SW 1271 (cell line): ENCODE measurements at places on chromosomes 4 and X.

DNA sequence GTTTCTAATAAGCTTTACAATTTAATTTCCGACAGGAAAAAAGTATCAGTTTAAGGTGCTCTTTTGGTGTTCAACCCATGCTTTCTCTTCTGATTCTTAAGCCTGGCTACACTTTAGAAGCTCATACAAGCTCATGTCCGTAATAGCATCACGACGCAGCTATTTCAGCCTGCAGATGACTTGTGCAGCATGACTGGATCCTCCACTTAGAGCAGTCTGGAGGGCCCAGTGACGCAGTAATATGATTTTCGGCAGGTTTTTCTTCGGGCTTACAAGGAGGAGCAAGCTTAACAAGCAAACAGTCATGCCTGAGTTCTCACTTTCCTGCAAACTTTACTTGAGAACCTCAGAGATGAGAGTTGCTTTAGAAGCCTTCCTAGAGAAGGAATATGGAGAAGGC, 85.3 kb upstream of the MAML3 start:
- no peak for DNase-seq

GRCh38 chr4:156774422-156774821, 197.2 kb downstream of the PDGFC start:
- DNase-seq = peak; percentile 60

DNA sequence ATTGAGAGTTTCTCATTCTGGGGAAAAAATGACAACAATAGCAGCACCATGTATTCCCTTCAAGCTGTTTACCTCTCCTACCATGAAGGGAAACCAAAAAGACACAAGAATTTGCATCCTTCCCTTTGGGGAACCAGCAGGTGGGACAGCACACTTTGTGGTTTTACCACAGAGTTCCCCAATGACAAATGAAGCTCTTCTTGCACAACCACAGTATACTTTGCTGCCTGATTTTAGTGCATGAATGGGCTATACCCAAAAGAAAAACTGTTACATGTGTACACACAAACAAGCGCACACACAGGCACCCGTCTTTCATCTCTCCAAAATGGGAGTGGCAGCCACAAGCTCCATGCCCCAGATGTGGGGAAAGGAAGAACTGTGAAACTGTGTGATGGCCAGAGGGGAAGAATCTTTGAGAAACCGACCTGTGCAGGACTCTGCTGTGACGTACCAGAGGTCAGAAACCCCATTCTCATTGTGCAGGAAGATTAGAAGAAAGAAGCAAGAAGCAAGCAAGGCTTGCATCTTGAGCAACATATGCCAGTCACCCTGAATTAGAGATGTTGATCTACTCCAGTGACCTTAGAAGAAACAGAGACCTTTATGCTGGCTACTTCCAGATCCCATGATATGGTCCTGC, 2.7 kb upstream of the MAML3 start:
- no peak for DNase-seq

- DNase-seq = no peak
These were observed 43.1 kb upstream of the PPARGC1A start for GRCh38 chr4:23932901-23933308.

DNA sequence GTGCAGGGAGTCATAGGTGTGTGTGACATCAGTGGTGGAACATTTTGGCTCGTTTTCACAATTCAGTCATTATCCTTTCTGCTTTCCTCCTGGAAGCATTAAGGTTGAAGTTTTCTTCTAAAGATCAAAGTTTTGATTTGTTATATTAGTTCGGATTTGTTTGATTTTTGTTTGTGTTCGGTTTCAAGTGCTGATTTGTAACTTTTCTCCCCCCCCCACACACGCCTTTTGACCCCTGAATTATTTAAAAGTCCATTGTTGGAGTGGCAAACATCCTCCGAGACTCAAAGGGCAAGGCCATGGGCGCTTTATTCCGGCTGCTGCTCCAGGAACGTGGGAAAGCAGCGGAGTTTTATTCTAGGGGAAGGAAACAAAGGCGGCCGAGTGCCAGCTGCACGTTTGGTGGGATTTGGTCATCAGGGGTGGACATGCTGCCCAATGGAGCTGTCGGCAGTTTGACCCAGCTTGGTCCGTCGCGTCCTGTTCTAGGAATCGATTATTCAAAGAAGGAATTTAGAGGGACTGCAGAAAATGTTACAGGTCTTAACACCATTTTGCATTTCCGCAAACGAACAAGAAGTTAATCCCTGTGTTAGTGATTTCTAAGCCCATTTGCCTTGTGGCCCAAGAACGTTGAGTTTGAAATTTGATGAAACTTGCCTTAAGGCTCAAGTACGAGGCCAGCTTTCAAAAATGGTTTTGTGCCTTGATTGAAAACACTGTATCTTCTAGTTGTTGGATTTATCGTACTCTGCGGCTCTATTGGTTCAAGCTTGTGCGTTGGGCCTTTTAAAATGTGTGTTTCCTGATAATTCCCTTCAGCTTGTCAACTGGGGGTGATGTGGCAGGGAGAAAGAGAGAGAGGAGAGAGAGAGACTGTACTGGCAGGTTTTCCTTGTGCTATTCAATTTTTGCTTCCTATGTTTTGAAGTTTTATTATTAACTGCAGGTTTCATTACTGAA, 565 bp upstream of the ZNF41 start:
- no peak for DNase-seq

- DNase-seq = no peak
These were observed 76.1 kb upstream of the FAM241A start for GRCh38 chr4:112069110-112069509.

- no peak for DNase-seq
These were observed 348.5 kb upstream of the INTU start for GRCh38 chr4:127284236-127284635.

- no peak for DNase-seq
These were observed 172.7 kb downstream of the GPAT3 start for GRCh38 chr4:83708500-83709175.

DNA sequence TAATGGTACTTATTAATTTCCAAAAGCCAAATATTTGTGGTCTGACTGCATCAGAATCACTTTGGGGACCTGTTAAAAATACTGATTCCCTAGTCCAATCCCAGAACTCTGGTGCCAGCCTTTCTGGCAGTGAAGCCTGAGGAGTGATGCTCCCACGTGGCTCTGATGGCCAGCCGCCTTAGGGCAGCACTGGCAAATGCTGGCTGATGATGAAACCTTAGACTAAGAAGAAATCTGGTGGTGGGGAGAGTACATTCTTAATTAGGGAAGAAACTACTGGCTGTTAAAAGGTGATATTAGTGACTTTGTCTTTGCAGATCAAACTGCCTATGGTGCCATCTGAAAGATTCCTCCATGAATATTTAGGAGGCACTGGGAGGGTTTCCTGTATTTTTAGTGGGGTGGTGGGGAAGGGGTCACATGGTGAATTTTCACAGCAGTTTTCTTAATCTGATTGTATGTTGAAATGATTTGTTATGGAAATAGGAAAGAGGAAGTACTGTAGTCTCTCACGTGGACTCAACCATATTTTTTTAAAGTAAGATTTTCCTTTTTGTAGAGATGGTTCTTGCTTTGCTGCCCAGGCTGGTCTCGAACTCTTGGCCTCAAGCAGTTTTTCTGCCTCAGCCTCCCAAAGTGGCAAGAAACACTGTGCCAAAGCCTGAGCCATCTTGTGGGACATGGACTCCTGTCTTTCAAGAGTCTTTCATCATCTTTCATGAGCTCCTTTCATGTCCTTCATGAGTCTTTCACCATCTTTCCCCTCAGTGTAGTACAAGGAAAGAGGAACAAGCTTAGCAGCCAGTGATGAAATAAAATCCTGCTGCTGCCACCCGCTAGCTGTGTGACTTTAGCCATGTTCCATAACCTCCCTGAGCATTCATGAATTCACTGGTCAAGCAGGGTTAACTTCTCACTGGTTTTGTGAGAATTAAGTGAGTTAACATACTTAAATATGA, 90.8 kb downstream of the ZNF330 start:
- no peak for DNase-seq

- DNase-seq = peak; percentile 31
These were observed 230.7 kb downstream of the DCLK2 start for GRCh38 chr4:150308824-150309472.

GRCh38 chrX:112067601-112068000, 15.0 kb downstream of the TRPC5 start:
- DNase-seq = no peak

- no peak for DNase-seq
These were observed at the start of gene AR for GRCh38 chrX:67543818-67544217. Gene AR, plus strand, starts transcription at chrX:67544021. Its CDS starts 1,126 bp downstream, at chrX:67545147.

- no peak for DNase-seq
These were observed 1.2 kb downstream of the DYNLT3 start for GRCh38 chrX:37846141-37846540.

- no peak for DNase-seq
These were observed 38.7 kb downstream of the EXOC1 start for GRCh38 chr4:55892156-55892555.

- DNase-seq = no peak
These were observed 353.2 kb upstream of the TENM3 start for GRCh38 chr4:181890031-181890430.

DNA sequence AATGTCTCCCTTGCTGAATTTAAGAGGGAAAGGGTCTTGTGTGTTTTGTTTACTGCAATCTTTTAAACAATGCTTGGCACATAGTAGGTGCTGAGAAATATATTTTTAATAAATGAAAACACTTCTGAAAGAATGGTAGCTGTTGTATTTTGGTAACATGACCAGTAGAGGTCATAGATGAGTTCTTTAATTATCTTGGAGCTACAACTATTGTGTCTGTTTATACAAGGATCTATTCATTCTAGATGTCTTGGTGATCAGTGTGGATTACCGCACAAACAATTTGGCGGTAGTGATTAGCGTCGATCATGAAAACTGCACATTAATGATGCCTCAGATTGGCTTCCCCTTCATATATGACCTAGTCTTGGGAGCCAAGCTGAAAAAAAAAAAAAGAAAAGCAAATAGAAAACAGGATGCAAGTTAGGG, 21.4 kb upstream of the SCRG1 start:
- peak; percentile 23 for DNase-seq

DNA sequence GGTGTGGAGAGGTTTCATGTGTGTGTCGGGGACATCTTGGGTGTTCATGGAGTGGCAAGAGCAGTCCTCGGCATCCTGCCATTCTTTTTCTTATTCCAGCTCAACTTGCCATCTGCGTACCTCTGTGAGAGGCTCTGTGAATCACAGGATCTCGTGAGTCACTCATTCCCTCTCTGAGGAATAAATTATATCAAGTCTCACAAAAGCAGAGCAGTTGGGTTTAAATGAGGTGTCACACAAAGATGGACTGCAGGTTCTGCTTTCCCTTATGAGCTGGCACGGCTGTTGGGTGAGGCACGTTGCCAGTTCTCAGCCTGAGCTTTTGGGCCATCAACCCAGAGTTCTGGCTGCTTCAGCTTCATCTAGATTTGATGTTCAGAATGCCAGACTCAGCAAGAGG, 6.8 kb upstream of the OCIAD2 start:
- peak; percentile 37 for DNase-seq

DNA sequence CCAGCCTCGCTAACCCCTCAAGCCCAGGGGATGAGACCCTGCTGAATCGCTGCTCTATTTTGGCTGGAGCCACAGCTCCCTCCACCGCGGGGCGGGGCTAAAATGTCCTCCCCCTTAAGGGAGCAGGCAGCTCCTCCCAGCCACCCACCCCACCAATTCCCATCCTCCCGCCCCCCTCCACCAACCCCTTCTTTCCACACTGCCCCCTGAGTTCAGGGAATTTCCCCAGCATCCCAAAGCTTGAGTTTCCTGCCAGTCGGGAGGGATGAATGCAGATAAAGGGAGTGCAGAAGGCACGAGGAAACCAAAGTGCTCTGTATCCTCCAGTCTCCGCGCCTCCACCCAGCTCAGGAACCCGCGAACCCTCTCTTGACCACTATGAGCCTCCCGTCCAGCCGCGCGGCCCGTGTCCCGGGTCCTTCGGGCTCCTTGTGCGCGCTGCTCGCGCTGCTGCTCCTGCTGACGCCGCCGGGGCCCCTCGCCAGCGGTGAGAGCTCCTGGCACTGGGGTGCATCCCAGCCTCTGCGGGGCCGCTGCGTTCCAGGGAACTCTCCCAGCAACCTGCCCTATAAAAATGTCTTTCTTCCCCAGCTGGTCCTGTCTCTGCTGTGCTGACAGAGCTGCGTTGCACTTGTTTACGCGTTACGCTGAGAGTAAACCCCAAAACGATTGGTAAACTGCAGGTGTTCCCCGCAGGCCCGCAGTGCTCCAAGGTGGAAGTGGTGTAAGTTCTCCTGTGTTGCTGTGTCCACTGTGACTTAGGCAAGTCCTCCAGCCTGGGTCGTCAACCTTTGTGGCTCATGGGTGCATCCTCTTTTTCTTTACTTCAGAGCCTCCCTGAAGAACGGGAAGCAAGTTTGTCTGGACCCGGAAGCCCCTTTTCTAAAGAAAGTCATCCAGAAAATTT, at the start of gene CXCL6:
CXCL6 (plus strand) TSS at position 306 of the 907 bp plus-strand sequence; CDS start at position 379, 73 bp downstream.
- DNase-seq = no peak

DNA sequence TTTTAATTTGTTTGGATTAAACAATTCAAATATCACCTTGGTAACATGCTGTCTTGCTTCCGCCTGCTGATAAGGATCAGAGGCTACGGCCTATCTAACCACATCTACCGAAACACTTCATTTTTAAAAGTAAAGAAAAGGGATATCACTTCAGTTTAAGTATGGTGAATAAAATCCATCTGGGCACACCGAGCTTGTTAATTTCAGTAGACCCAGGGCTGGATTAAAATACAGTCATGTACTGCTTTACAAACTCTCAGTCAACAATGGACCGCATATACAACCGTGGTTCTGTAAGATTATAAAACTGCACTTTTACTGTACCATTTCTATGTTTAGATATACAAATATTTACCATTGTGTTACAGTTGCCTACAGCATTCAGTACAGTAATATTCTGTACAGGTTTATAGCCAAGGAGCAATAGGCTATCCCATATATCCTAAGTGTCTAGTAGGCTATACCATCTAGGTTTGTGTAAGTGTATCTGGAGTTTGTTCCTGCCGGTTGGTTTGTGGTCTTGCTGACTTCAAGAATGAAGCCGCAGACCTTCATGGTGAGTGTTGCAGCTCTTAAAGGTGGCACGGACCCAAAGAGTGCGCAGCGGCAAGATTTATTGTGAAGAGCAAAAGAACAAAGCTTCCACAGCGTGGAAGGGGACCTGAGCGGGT, 40.0 kb downstream of the SEPTIN11 start:
- no peak for DNase-seq

DNA sequence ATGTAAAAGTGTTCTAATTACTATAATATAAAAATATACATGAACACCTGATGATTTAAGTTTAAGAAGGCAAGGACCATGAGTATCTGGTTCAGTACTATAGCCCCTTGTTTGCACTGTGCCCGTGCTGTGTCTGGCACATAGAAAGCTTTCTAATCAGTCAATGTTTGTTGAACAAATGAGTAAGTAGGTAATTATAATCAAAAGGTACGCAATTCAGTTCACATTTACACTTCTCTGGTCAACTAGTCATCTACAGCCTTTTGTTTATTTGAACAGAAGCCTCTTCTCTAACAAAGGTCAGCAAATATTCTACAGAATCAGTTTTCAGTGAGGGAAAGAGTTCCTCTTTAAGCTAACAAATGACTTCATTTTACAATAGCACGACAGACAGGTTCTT, 523.3 kb downstream of the SMARCA1 start:
- no peak for DNase-seq

GRCh38 chr4:59374416-59374815, 1825.7 kb upstream of the ADGRL3 start:
- DNase-seq = no peak
